ENCODE measurements at places on chromosomes 6 and 20. TPM values are rescaled to one million over a fixed set of nuclear protein-coding genes. Genes with fewer than 3 reads are reported as not detected.

The CRISP2 gene
- total RNA-seq, result not detected

The RAB44 gene
- not detected for total RNA-seq

The SLC26A8 gene
- not detected for total RNA-seq

The BTN1A1 gene
- total RNA-seq, result not detected

The MDFI gene
- 62.6 TPM for total RNA-seq

The TMEM217 gene
- total RNA-seq, result 1.8 TPM

The NKX2-4 gene
- total RNA-seq, result not detected

The OR2J3 gene
- not detected for total RNA-seq

The PPIL6 gene
- total RNA-seq, result 2.5 TPM

The DEFB123 gene
- not detected for total RNA-seq

The SNAI1 gene
- 15.1 TPM for total RNA-seq

The ADTRP gene
- 1.3 TPM for total RNA-seq

GRCh38 chr6:75524322-75524972 lies 30.8 kb upstream of the FILIP1 start:
- no peak for DNase-seq

- no peak for DNase-seq
Observed at GRCh38 chr20:23048283-23049200, 930 bp downstream of the THBD start.

DNA sequence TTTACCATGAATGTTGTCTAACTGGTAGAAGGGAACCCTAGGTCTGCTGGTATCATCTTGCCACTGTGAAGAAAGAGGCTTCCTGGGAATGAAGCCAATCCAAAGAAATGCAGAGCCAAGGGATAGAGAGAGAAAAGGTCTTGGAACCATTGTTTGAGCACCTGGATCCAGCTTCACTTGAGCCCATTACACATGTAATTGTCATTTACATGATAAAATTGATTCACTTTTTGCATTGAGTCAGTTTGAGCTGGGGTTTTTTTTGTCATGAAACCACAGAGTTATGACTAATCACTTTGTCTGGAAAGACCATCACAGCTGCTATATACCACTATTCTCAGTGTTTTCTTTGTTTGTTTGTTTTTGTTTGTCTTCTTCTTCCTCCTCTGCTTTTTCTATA lies 112.3 kb downstream of the CBLN4 start:
- DNase-seq, result no peak

DNA sequence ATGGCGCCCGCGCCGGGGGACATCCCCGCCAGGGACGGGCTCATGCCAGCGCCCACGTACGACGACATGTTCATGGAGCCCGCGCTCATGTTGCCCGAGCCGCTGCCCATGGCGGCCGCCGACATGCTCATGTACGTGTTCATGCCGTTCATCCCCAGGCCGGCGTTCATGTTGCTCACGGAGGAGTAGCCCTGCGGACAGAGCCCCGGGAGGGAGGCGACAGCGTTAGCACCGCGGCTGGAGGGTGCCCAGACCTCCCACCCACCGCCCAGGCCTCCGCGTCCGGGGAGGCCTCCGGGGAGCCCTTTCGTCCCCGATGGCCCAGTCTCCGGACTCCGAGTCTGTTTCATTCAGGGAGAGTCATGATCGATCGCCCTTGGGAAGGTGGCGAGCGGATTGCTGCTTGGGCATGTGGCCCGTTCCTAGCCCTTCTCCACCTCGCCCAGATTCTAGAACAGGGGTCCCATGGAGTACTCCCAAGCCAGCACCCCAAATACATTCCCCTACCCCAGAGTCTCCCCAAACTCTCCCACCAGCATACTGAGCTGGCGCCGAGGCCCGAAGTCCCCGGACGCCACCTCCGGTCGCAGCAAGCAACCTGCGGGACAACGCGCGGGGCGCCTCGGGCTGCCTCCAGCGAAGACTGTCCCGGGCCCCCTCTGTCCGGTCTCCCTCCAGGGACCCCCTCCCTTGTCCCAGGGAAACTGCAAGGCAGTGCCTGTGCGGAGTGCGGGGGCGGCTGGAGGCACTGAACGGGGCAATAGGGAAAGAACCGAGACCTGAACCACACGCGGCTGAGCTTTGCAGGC lies 1.2 kb downstream of the FOXA2 start:
- no peak for DNase-seq

DNA sequence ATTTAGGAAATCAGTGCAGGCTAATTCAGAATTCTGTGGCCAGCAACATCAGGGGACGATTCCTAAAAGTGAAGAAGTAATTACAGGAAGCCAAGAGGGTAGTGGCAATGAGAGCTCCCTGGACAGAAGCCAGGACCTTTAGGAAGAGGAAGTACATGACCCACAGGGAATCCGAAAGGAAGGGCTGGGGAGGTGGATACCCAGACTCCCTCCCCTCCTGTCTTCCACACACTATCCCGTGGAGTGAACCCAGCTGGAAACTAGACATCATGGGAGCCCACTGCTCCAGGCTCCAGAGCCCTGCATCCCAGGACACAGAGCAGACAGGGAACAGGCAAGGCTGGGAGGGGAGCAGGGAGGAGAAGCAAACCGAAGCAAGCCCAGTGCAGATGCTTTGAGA lies 83.0 kb downstream of the SNX5 start:
- DNase-seq, result no peak

GRCh38 chr6:33202799-33203198 lies 1.7 kb upstream of the HSD17B8 start:
- no peak for DNase-seq

DNA sequence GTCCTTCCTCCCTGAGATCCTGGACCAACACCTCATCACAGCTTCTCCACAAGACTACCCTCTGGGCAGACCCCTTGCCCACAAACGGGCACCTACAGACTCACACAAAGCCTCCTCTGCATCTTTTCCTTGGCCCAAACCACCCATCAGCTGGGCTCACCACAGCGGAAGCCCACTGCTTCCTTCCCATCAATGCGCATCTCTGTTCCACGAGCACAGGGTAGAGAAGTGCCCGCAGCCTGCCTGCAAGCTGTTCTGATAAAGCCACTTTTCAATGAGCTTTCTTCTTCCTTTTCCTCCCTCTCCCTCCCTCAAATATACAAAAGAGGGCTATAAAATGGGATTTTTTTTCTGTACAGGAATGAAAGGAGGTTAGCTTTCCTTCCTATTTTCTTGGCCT lies 111.2 kb downstream of the NFATC2 start:
- no peak for DNase-seq

DNA sequence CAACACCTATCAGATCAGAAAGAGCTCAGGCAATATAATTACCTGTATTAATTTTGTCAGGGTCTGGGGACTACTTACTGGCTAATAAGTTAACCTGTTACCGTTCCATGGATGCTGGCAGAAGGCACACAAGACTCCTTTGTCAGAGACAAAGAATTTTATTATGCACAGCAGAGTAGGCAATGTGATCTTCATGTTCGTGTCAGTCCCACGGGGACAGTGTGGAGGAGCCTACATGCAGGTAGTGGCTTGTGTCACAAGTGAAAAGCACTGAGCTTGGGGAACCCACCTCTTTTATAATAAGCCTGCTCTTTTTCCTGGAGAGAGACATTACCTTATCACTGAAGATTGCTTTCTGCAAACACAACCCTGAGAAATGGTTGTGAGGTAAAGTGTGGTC lies 96.9 kb downstream of the CD164 start:
- DNase-seq, result no peak

GRCh38 chr6:131917318-131917717 lies 33.9 kb downstream of the CCN2 start:
- DNase-seq, result no peak

- DNase-seq, result no peak
Observed at GRCh38 chr6:147509891-147510290, 1.4 kb downstream of the SAMD5 start.

DNA sequence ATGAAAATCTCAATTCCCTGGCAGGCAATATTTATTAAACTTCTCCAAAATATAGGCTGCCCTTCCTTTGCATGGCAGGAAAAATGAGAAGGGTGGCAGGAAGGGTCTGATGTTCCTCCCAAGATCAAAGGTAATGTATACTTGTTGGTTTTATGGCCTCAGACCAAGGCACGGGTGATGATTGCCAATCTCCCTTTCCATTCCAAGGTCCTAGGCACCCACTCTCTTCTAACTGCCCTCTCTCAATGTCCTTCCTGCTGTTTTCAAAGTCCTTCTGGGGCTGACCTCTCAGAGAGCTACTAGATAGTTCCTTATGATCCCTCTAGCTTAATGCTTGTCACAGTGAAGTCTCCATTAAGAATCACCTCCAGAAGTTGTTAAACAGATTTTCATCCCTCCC lies 15.6 kb upstream of the JAG1 start:
- no peak for DNase-seq

DNA sequence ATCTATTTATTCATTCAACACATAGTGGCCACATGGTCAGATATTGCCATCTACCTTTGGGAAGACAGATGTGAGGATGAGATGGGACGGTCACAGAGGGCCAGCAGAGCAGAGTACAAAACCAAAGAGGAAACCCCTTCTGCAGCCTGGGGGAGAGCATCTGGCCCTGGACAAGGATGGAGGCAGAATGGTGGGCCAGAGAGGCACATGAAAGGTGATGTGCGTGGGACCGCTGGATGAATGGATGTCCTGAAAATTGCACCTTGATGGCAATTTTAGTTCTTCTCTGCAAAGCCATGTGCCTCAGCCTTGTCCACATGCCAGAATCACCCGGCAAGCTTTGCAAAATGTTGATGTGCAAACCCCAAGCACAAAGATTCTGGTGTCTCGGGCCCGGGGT lies 77.4 kb upstream of the CD93 start:
- DNase-seq, result no peak

- DNase-seq, result no peak
Observed at GRCh38 chr6:164148788-164149187, 734.3 kb downstream of the QKI start.

DNA sequence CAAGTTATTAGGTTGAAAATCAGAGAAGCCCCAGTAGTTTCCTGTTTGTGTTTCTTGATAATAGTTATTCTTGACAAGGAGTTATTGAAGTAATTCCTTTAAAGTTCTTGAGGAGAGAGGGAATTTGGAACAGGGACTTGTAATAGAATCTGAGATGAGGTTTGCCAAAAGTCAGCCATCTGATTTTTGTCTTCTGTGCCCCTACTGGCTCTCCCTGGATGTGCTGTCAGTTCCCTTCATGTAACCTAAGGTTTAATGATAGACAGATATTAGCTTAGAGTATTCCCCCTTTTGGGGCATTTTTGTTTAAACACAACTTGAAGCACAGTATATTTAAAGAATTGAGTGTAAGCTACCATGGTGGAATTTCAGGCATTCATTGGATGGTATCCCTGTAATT lies 71.4 kb downstream of the CARMIL1 start:
- no peak for DNase-seq

- DNase-seq, result no peak
Observed at GRCh38 chr6:11950109-11950508, 62.0 kb upstream of the HIVEP1 start.

- DNase-seq, result no peak
Observed at GRCh38 chr20:58691773-58692578, 624 bp upstream of the NPEPL1 start.

GRCh38 chr6:33610067-33610466 lies 11.1 kb upstream of the ITPR3 start:
- no peak for DNase-seq

DNA sequence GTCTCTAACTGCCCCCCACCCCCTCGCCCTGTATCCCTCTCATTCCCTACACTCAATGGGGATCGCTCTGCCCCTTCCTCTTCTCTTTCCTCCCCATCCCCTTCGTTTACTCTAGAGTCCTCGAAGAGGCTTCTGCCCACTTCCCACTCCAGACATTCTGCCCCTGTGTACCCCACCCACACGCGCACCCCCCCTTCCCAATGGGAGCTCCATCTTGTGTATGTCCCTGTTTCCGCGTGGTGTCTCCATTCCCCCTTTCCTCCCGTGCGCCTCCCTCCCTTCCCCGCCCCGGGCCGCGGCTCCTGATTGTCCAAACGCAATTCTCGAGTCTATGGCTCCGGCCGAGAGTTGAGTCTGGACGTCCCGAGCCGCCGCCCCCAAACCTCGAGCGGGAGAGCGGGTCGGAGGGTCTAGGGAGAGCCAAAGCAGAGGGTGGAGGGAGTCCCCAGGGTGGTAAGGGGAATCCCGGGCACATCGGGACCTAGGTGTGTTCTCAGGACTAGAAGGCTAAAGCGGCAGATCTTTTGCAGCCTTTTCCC lies 679 bp upstream of the RING1 start:
- DNase-seq, result no peak

GRCh38 chr6:6090861-6091607 lies 84.3 kb upstream of the NRN1 start:
- DNase-seq, result no peak

DNA sequence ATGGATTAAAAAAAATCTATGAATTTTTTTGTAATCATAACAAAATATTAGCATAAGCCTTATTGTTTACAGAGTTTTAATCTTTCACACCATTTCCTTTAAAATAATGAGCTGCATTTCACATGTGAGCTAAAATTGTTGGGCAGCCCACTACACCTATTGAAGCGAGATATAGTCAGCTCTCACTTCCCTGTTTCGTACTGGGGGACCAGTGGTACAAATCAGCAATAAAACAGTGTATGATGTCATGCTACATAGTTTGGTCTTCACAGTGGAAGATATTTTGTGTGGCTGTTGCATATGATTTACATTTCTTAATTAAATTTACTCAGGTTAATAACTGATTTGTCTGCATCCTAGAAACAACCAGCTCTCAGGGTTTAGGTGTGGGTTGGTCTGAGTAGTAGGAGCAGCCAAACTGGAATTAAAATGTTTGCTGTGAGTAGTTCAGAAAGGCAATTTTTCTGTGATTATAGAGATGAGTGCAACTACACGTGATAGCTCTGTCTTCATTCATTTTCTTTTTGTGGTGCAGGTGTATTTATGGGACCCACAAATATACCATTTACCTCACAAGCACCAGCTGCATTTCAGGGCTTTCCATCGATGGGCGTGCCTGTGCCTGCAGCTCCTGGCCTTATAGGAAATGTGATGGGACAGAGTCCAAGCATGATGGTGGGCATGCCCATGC lies 99.3 kb downstream of the B3GAT2 start:
- no peak for DNase-seq

- DNase-seq, result no peak
Observed at GRCh38 chr6:25193460-25194171, 85.6 kb upstream of the CARMIL1 start.

DNA sequence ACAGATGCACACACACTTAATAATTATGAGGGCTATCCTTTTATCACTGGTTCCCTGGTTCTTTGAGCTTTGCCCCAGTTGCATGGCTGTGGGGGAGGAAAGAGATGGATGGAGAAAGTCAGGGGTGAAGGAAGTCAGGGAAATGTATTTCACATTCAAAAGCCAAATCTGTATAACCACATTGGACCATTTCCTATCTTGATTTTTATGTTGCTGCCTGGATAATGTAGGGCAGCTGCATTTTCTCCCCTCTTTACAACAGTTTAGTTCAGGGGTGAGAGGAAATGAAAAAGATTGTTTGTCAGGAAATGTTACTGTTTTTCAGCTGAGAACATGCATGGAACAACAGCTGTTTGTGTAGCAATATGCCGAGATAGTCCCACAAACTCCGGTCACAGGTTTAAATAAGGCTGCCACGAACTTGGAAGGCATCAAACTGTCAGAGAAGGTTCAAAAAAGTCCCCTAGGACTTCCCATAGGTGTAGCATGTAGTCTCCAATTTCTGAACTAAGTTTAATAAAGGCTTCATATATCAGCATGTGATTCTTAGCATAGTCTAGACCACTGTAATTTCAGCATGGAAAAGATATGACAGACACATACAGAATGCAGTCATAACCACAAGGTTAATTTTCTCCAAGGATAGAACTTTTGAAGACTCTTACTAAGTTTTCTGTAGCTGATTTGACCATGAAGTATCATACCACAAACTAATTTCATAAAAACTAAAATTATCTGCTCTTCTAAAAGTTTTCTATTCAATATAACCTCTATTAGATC lies 82.1 kb upstream of the COL21A1 start:
- DNase-seq, result no peak

- no peak for DNase-seq
Observed at GRCh38 chr6:169534039-169534421, 167.8 kb downstream of the WDR27 start.
